ENCODE measurements at places on chromosomes 3 and 15. TPM values are rescaled to one million over a fixed set of nuclear protein-coding genes. Genes with fewer than 3 reads are reported as not detected.

- no peak for DNase-seq
These were observed 219.5 kb upstream of the CBLB start for GRCh38 chr3:106088304-106088703.

DLL4 gene
- not detected for total RNA-seq

DNA sequence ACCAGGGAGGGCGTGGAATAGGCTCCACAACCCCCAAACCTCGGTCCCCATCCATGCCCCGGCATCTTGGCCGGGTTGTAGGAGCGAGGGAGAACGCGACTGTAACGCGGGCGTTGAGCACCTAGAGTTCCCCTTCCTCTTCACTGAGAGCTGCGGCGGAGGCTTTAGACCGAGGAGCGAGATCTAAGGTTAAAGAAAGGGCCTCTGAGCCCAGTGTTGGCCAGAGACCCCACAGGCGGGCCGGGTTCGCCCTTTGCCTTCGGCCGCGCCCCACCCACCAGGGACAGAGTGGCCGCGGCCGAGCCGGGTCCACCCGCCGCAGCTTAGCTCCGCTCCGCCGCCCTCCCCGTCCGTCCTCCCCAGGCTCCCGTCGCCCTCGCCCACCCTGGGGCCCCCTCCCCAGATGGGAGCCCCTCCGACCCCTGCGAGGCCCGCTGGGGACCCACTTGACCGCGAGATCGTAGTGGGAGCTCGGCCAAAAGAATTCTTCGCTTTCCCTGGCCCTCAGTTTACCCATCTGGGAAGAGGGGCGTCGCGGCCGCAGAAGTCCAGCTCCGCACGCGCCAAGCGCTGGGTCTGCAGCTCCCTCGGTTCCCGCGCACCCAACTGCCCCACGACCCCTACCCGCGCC is 425 bp downstream of the ANPEP start:
- no peak for DNase-seq

TEX55 gene
- not detected for total RNA-seq
